ELR (cell line): ENCODE measurements at places on chromosomes 6 and 20.
A peak's percentile ranks its signal among the peaks of the same experiment; 100 is the strongest.

DNA sequence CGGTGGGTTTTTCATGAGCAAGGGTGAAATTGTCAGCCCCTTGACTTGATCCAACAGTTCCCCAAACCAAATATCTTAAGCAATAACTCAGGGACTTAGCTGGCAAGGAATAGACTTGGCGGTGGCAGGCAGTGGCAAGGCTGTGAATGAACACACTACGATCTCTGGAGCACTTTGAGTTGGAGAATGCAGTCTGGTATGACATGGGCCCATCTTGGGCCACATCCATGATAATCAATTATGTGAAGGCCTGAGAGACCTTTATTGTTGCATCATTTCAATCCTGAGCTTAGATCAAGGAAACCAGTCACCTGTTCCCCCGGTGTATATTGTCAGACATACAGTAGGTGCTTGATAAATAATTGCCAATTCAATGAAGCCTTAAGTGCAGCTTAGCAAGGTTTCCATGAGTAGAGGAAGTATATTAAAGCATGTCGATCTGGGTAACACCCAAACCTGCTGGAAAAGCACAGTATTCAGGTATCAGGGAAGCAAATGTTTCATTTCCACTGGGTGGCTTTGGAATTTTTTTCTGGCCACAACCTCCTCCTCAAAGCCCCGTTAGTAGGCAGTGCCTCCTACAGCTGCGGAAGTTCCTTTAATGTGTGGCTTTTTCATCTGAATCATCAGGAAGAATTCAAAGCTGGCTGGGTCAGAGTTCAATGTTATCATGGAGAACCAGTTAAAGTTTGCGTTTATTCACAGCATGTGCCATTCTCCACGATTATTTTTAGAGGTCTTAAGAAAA is 10.2 kb downstream of the CASS4 start:
- DNase-seq = peak; percentile 92

- peak; percentile 68 for DNase-seq
Measured at GRCh38 chr6:56695702-56696101, 53.0 kb upstream of the DST start.

GRCh38 chr6:16625291-16626265 is 135.7 kb downstream of the ATXN1 start:
- peak; percentile 22 for DNase-seq

- DNase-seq = peak; percentile 30
Measured at GRCh38 chr6:85864453-85865401, 222.0 kb upstream of the SYNCRIP start.

DNA sequence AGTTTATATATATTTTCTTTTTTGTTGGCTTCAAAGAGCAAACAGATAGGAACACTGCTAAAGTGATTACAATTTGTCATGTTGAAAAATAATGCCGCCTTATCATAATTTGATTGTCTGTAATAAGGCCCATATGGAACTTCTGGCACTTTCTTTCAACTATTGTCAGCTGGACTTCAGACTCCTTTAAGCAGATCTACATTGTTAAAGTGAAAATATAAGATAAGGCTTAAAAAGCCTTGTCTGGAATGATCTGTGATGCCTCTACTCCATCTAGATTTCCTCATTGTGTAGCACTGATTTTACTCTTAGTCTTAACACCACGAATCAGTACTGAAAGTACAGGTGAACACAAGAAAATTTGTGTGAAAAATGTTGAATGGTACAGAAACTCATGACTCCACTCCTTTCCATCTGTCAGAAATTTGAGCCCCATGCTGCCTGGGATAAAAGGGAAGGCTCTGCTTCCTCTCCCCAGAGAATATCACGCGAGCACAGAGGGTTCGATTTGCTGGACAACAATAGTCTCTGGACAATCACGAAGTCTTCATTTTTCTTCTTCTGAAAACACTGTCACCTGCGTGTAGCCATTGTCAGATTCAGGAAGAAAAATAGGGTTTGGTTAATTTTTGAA is 56.0 kb downstream of the BCAS1 start:
- DNase-seq = no peak

GRCh38 chr6:105886814-105887544 is 199.2 kb upstream of the PRDM1 start:
- DNase-seq = peak; percentile 16

GRCh38 chr6:20605581-20605980 is 71.3 kb downstream of the CDKAL1 start:
- no peak for DNase-seq

DNA sequence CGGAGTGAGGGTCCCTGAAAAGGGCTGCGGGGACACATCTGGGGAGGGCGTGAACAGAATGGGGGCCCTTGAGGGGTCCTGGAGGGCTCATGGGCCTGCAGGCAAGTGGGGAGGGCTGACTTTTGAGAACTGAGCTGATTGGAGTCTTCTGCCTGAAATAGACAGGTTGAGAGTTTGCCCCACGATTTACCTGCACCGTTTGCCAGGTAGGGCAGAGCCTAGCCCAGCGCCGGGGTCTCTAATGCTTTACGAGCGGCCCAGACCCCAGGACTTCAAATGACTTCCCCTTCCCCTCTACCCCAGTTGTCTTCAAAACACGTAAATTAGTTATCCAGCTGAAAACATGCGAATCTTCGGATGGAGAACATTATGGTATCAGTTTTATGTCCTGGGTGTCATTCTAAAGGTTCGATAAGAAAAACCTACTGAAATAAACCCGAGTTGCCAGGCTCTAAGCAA is 1.3 kb downstream of the PLCB1 start:
- DNase-seq = no peak

DNA sequence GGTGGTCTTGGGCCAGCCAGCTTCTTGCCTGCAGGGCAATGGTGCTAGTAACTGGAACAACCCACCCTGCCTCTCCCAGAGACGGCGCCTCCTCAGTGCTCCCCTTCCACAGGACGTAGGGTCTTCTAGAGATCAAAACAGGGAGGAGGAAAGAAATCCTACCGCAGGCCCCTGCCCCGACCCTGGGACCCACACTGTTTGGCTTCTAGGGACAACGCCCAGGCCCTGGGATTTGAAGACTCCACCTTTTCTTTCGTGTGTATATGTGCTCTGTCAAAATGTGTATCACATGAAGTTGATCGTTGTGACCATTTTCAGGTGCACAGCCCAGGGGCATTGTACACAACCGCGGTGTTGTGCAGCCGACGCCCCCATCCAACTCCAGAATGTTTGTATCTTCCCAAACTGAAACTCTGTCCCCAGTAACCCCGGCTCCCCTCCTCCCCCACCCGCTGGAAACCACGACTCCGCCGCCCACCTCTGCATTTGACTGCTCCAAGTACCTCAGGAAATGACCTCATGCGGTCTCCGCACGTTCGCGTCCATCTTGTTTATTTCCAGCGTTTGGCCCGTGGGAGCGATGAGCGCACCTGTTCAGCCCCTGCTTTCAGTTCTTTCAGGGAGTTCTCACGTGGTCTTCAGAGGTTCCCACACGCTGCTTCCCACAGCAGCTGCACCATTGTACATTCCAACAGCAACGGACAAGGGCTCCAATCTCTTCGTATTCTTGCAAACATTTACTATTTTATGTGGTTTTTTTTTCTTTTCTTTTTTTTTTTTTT is 3.4 kb upstream of the BHLHE23 start:
- DNase-seq = peak; percentile 27

DNA sequence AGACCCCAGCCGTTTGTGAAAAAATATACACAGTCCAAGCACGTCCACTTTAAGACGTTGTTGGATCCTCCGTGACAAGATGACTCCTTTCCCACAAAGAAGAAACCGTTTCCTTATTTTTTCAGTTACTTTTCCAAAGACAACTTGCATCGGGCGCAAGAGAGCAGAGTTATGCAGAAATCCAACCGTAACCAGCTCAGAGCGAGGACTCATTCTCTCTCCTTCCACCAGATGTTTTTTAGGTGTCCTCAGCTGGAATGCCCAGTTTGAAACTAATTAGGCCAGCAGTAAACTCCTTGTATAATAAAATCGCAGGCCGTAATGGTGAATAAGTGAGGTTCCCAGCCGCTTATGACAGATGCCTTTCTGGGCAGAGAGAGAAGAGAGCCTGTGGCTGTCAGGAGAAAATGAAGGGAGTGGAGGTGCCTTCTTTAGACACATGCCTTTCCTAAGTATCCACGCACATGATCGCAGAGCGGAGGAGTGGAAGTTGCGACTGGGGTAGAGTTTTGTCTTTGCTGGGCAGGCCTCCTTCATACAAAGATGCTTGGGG is 2.8 kb downstream of the EYA2 start:
- no peak for DNase-seq

DNA sequence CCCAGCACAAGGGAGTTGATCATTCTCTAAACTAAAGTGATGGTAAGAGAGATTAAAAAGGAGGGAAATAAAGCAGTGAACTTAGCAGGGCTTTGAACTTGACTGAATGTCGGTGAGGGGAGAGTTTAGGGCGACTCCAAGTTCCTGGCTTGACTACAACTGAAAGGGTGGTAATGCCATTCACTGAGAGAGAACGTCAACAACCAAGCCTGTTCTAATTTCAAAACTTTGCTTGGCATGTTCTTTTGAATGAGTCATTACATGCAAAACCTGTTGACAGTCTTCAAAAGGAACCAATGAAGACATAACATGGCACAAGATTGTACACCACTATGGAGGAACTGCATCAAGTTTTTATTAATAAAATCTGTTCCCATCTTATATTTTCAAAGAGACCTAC is 10.3 kb upstream of the MYB start:
- no peak for DNase-seq

DNA sequence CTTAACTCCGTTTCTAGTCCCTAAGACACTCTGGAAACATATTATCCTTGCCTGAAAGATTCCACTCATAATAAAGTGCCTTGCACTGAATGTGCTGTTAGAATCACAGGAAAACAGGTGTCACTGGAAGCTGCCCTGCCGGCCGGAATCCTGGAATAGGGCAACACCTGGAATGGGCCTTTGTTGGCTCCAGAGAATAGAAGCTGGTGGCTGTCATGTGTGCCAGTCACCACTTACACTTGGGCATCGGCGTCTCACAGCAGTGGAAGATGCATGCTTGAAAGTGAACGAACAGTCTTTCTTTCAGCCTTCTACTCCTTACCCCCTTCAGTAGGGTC is 90.8 kb upstream of the AFDN start:
- DNase-seq = no peak

GRCh38 chr6:116994447-116994846 is 117.4 kb downstream of the RFX6 start:
- DNase-seq = no peak

DNA sequence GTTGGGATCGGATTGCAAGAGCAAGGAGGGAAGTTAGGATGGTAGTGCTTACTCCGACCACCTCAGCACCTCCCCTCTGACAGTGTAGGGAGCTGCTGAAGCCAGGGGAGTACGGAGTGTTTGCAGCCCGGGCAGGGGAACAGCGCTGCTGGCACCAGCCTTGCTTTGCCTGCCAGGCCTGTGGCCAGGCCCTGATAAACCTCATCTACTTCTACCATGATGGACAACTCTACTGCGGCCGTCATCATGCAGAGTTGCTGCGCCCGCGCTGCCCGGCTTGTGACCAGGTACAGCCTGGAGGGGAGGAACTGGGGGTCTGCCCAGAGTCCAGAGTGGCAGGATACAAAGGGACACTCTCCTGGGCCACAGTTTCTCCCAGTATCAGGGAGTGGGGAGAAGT is 2.2 kb upstream of the TOMM6 start:
- no peak for DNase-seq

- DNase-seq = no peak
Measured at GRCh38 chr20:40276301-40276700, 412.7 kb downstream of the MAFB start.

DNA sequence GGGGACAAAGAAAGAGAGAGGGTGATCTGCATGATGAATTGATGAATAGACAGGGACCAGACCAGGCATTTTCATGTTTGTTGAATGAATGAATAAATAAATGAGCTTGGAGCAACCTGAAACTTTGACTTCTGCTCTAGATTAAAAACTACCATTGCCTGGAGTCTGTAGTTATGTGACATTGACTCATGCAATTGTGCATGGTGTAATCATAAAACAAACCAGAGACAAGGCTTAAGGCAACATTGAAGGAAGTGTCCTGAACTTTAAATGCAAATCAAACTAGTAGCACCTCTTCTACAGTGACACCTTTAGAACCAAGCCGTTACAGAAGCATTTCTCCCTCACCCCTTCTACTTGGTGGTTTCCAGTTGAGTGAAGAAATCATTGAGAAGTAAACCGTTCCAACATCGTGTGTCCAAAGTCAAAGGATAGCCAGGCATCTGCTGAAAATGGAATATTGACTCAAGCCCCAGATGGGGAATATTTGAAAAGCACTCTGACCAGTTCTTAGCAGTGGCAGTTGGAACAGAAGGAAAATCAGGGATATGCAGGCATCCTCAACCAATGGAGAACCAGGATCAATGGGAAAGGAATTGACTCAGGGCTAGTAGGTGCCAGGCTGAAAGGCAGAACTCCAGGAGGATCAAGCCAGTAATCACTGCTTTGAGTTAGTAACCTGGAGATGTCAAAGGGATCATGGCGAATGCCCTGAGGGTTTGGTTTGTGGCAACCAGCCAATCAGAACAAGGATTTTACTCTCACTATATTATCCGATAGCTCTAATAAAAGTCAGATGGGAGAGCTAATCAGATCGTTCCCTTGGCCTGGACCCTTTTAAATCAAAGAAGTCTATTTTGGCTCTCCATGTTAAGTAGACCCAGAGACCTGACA is 171.2 kb upstream of the TSHZ2 start:
- no peak for DNase-seq

DNA sequence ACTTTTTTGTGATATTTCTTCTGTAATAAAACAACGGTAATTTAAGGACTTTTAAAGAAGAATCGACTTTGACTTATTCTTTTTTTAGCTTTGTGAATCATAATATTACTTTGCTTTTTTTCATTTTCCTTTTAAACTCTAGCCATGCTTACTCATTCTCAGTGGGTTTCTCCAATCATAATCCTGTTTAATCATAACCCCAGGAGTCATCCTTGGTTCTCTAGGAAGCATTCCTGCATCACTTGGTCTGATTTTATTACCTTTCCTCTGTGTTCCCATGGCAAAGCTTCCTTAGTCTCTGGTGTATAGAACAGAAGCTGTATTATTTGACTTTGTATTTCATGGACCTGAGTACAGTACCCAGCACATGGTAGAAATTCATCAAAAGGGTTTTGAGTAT is 223.5 kb downstream of the CDKAL1 start:
- DNase-seq = peak; percentile 80

- DNase-seq = peak; percentile 43
Measured at GRCh38 chr6:86937219-86938079, at the start of gene HTR1E. HTR1E (plus strand) TSS chr6:86937528; CDS start chr6:87015335, 77,807 bp downstream.

DNA sequence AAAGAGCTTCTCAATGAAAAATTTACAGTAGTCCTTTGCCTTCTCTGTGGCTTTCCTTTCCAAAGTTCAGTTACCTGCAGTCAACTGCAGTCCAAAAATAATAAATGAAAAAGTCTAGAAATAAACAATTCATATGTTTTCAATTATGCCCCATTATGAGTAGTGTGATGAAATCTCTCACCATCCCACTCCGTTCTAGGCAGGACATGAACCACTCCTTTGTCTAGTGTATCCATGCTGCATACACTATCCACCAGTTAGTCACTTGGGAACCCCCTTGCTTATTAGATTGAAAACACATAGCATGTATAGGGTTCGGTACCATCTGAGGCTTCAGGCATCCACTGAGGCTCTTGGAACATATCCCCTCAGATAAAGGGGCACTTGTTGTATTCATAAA is 80.6 kb upstream of the EYA4 start:
- no peak for DNase-seq
